Coronary artery (tissue), 2 donors: ENCODE measurements at places on chromosomes 2 and 18.

DNA sequence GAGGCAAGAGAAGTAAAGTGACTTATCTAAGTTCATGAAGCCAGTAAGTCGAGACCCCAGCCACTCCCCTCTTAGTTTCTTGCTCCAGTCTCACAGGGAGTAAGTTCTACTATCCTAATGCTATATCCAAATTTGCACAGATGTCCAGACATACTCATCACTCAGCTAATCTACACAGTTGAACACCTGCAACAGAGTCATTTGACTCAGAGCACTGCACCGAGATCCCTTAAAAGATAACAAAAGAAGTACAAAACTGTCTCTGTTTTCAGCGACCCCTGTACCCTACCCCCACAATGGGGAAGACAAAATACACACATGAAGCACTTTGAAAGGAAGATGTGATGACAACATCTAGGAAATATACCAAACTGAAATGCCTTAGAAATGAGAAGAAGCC, 22.6 kb upstream of the CCDC141 start:
- no peak for DNase-seq

GRCh38 chr2:21175895-21176646, 52.3 kb downstream of the TDRD15 start:
- no peak for DNase-seq

DNA sequence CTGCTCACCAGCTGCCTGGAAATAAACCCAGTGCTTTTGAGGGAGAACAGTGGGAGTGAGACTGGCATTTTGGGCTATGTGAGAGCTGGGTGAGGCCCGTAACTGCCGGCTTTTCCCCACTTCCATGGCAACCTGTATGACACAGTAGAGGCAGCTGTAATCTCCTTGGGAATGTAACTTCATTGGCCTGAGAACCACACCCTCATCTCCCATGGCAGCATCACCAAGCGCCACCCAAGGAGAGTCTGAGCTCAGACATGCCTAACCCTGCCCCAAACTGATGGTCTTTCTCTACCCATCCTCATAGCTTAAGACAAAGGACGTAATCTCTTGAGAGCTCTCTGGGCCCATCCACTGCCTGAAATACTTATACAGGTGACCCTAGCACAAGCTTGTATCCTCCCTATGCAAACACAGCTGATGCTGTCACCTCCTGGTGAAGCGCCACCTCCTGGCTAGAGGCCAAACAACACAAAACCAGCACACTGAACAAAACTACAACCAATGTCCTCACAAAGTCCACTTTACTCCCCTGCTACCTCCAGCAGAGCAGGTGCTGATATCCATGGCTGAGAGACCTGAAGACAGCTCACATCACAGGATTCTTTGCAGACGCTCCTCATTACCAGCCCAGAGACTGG, 763.4 kb upstream of the NRXN1 start:
- no peak for DNase-seq

GRCh38 chr2:46520130-46520711, 40.9 kb downstream of the TMEM247 start:
- DNase-seq, result no peak
